A549 (cell line): ENCODE measurements at places on chromosomes 5 and 9. TPM values are rescaled to one million over a fixed set of nuclear protein-coding genes. Genes with fewer than 3 reads are reported as not detected.

- peak; percentile 94 for DNase-seq
These were observed 8.2 kb downstream of the RPP25L start for GRCh38 chr9:34603610-34604231.

GRCh38 chr9:76298521-76299144 is 95.6 kb downstream of the RFK start:
- peak; percentile 24 for DNase-seq

- DNase-seq: no peak
These were observed 36.2 kb downstream of the C5 start for GRCh38 chr9:121013911-121014310.

The CACFD1 gene
- polyA plus RNA-seq: 3.1 to 5.2 TPM (median 5.0 TPM) in 3 replicates

The PCDHGA6 gene
- 0.22 to 0.37 TPM (median 0.23 TPM) in 3 replicates for polyA plus RNA-seq

The FRMD3 gene
- polyA plus RNA-seq: 3.0 to 3.3 TPM (median 3.2 TPM) in 3 replicates

The WDR38 gene
- polyA plus RNA-seq: 0.12 TPM in 1 of 3 replicates, not detected in the others

The HK3 gene
- 0.12 to 0.17 TPM in 2 of 3 replicates, not detected in the other for polyA plus RNA-seq

DNA sequence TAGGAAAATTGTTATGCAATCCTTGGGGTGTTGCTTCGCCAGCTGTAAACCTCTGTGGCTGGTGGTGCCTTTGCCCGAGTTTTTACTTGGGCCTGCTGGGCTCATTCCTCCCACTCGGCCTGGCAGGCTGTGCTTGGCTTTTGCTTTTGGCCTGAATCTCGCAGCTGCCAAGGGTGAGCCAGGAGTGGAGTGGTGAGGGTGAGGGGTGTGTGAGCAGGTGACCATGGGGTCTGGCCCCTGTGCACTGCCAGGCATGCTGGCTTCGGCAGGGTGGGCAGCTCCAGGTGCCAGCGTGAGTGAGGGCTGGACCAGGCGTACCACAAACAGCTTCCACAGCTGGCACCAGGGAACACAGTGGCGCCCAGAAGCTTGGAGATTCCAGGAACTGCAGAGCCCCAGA is 12.6 kb upstream of the DHFR start:
- DNase-seq: no peak

The FAM78A gene
- 0.33 to 0.65 TPM (median 0.50 TPM) in 3 replicates for polyA plus RNA-seq

The TLE1 gene
- polyA plus RNA-seq: 45.8 to 53.4 TPM (median 51.7 TPM) in 3 replicates

The PALM2AKAP2 gene
- 0.04 to 0.22 TPM (median 0.06 TPM) in 3 replicates for polyA plus RNA-seq

DNA sequence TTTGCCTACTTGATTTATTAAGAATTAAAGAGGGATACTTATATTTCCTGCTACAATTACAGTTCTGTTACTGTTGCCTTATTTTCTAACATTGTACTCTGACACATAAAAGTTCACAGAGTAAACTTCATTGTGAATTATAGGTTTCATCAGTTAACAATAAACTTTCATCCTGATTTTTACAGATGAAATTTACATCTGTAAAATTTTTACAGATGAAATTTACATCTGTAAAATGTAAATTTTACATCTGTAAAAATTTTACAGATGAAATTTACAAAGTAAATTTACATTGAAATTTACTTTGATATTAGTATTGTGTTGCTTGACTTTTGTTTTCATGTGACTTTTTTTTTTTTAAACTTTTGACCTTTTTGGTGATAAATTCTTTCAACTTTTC is 9.3 kb downstream of the ZBTB43 start:
- DNase-seq: no peak

The LMX1B gene
- polyA plus RNA-seq: 0.56 to 0.98 TPM (median 0.57 TPM) in 3 replicates

- DNase-seq: no peak
These were observed 45.1 kb upstream of the PTCH1 start for GRCh38 chr9:95561913-95562312.

The C9orf50 gene
- 0.05 TPM in 1 of 3 replicates, not detected in the others for polyA plus RNA-seq

The TPM2 gene
- 956 to 1,105 TPM (median 1,022 TPM) in 3 replicates for polyA plus RNA-seq

The GDA gene
- 0.23 to 0.33 TPM (median 0.30 TPM) in 3 replicates for polyA plus RNA-seq

The PCDHA11 gene
- 0.08 to 0.16 TPM (median 0.14 TPM) in 3 replicates for polyA plus RNA-seq

GRCh38 chr5:133635051-133635450 is 22.7 kb upstream of the FSTL4 start:
- DNase-seq: peak; percentile 67

DNA sequence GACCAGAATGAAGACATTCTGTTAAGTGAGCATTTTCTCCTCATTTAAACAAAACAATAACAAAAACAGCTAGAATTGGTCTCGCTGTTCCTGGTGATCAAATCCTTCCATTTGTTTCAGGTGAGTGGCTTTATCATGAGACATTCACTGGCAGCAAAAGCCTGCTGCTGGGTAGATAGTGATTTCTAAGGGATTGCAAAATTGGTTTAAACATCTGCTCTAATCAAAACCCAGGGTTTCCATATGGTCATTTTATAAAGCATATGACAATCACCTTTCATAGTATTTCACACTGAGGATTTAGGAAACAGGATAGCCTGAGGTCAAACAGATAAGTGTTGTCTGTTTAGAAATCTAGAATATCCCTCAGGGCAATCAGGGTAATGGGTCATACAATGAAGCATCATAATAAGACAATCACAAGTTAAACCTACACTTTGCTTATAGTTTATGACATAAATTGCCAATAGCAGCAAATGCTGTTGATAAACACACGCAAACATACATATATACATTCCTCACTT is 769.6 kb upstream of the C9orf72 start:
- no peak for DNase-seq

GRCh38 chr9:33175649-33176325 is 8.7 kb upstream of the B4GALT1 start:
- DNase-seq: no peak

DNA sequence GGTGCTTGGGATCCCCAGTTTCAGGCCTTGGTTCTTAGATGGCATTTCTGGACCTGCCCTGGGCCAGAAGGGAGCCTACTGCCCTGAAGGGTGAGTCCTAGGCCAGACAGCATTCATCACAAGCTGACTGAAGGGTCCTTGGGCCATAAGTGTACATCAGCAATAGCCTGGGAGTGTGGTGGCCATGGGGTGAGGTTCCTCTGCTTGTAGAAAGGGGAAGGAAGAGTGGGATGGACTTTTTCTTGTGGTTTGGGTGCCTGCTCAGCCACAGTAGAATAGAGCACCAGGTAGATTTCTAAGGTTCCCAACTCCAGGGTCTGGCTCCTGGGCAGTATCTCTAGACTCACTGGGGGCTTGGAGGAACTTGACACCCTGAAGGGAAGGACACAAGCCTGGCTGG is 95.2 kb upstream of the PHF24 start:
- DNase-seq: no peak

The GABRA6 gene
- polyA plus RNA-seq: not detected in 3 replicates

DNA sequence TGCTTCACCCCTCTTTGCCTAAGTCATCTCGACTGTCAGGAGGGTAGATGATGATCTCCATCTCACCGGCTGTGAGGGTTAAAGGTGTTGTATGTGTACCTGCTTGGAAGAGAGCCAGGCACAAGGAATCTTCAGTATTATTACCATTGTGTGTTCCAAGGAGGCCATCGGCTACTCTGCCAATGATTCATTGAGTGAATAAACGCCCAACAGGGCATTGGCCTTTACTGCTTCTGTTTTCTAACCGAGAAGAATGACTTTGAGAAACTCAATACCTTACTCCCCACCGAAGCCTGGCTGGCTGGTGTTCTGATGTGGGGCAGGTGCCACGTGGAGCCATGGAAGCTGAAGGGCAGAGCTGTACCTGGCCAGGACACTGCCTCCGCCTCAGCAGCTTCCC is 228.8 kb downstream of the SNX18 start:
- no peak for DNase-seq

DNA sequence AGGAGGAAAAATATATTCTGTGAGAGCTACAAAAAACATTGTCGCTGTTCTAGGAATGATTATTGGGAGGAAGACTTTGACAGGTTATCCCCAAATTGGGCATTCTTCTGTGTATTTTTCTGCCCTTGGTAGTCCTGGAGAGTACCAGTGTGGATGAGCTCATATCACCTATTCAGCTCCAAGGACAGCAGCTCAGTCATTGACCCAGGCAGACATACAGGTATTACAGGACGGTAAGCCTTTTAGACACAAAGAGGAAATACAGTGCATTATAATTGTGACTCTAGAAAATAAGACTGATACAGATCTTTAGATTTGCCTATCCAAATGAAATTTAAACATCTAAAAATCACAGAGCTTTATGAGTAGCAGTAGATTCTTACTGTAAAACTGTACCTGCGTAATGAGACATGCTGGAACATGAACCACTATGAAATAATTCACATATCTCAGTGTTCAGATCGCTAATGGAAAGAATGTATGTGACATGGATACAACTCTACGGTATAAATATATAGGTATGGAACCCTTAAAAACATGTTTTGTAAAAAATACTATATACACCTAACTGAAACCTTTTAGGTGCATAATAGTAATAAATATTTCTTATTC is 56.0 kb downstream of the PLK2 start:
- DNase-seq: no peak

- DNase-seq: no peak
These were observed 27.7 kb upstream of the SLC25A51 start for GRCh38 chr9:37931592-37931991.

The PCAT7 gene
- polyA plus RNA-seq: 2.0 to 2.3 TPM (median 2.1 TPM) in 3 replicates

DNA sequence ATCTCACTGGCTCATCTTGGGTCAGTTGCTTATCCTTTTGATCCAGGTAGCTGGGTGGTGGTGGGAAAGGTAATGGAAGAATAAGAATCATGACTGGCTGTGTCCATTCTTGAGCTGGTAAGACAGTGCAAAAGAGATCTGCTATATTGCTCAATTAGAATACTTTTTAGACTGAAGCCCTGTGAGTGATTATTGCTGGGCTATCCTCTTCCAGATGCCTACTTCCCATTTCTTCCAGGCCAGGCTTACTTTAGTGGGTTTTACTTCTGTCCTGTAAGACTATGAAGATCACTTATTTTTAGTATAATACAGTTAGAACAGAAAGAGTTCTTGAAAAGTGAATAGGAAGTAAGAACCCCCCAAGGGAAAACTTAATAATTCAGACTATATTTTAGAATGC is 7.2 kb downstream of the MARCHF6 start:
- no peak for DNase-seq

The PCSK5 gene
- polyA plus RNA-seq: 1.3 to 1.5 TPM (median 1.4 TPM) in 3 replicates

The PLAC8L1 gene
- 0.34 to 0.84 TPM (median 0.41 TPM) in 3 replicates for polyA plus RNA-seq

DNA sequence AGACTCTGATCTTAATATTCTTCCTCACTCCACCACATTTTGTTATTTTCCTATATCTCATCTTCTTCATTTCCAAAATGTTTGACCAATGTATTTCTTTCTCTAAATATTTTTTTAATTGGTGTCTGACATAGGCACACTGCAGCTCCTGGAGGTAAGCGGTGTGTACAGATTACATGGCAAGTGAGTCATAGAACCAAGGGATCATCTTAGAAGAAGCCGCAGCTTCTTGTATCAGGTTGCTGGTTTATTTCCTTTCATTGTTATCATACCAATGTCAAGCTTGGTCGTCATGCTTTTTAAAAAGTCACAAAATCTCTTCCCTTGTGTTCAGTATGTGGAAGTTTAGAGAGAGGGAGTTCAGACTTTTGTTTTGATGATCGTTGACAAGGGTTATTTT is 526.1 kb upstream of the CDH18 start:
- DNase-seq: no peak

- DNase-seq: no peak
These were observed 40.1 kb upstream of the KIAA1958 start for GRCh38 chr9:112446526-112446925.

- no peak for DNase-seq
These were observed 13.0 kb downstream of the UBAP2 start for GRCh38 chr9:34035656-34036055.

DNA sequence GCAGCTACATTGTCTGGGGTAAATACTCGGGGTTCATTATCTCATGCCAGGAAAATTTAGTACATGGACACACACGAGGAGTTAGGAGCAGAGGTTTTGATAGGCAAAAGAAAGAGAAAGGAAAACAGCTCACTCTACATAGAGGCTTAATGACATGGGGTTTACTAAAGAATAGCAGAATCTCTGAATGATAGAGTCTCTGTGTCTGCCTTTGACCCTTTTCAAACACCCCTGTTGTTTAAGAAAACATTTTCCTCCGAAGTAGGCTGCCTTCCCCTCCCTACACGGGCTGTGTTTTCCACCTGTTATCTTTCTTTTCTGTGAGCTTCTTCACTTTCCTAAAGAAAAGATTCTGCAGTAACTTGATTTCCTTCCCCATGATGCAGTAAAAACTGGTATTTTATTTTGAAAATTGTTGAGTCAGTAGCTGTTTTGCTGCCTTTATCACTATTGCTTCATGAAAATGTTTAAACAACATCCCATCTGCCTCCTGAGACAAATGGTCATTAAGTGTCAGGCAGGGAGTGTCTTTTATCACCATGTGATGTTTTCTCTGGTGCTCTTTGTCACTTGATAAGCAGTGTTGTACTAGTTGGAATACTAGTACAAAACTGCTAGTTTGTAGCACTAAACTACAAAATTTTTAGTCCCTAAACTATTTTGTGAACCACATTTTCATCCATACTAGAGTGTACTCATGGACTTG is 76.6 kb downstream of the PPIC start:
- DNase-seq: no peak

GRCh38 chr5:14980698-14981097 is 109.1 kb upstream of the ANKH start:
- DNase-seq: no peak

- DNase-seq: no peak
These were observed 1186.6 kb upstream of the SEMA6A start for GRCh38 chr5:117761186-117761585.

DNA sequence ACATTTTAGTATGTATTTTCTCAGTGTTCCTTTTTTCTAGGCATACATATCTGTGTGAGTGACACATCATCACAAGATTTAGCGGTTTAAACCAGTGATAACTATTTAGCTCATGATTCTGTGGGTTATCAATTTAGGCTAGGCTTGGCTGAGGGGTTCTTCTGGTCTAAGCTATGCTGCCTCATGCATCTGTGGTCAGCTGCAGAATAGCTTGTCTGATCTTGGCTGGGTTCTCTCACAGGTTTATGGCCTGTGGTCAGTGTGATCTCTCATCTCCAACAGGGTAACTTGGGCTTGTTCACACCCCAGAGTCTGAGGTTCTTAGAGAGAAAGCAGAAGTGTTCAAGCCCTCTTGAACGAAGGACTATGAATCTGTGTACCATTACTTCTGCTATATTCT is 363.3 kb downstream of the KDM4C start:
- DNase-seq: no peak

The SLC4A9 gene
- polyA plus RNA-seq: not detected in 3 replicates

The LRRC19 gene
- 0.11 TPM in 1 of 3 replicates, not detected in the others for polyA plus RNA-seq

- DNase-seq: no peak
These were observed 176.3 kb upstream of the PTGER4 start for GRCh38 chr5:40503439-40503838.
